Immature natural killer cell (primary cell): ENCODE measurements at places on chromosomes 3 and 15. TPM values are rescaled to one million over a fixed set of nuclear protein-coding genes. Genes with fewer than 3 reads are reported as not detected.

The MINAR1 gene
- polyA plus RNA-seq, result 0.07 TPM

The CD200R1 gene
- 1.7 TPM for polyA plus RNA-seq

The GATA2 gene
- polyA plus RNA-seq, result not detected

The AMIGO3 gene
- polyA plus RNA-seq, result 1.7 TPM

The ACAD9 gene
- 18.9 TPM for polyA plus RNA-seq

The ARPIN gene
- not detected for polyA plus RNA-seq

The SQOR gene
- 73.6 TPM for polyA plus RNA-seq

The LPP gene
- 33.5 TPM for polyA plus RNA-seq

The IFT57 gene
- 22.6 TPM for polyA plus RNA-seq

The DAZL gene
- polyA plus RNA-seq, result not detected

The MYL3 gene
- polyA plus RNA-seq, result not detected

The CRABP1 gene
- polyA plus RNA-seq, result not detected

The CYP1A1 gene
- not detected for polyA plus RNA-seq

The CLRN1 gene
- not detected for polyA plus RNA-seq

The ARID3B gene
- 6.6 TPM for polyA plus RNA-seq

The A4GNT gene
- polyA plus RNA-seq, result not detected

The AMT gene
- polyA plus RNA-seq, result 4.8 TPM

The MYZAP gene
- not detected for polyA plus RNA-seq

The COL6A5 gene
- polyA plus RNA-seq, result not detected

The FOXL2 gene
- not detected for polyA plus RNA-seq

The ARPC4 gene
- polyA plus RNA-seq, result 428 TPM

The CASR gene
- polyA plus RNA-seq, result not detected

The CCNB2 gene
- polyA plus RNA-seq, result 3.1 TPM

The CD86 gene
- 6.2 TPM for polyA plus RNA-seq

The IL16 gene
- 155 TPM for polyA plus RNA-seq

The GRIP2 gene
- polyA plus RNA-seq, result not detected

The HESX1 gene
- not detected for polyA plus RNA-seq

The BTLA gene
- 1.1 TPM for polyA plus RNA-seq

The ZBBX gene
- not detected for polyA plus RNA-seq

The IL20RB gene
- 0.55 TPM for polyA plus RNA-seq

The DZIP3 gene
- 6.8 TPM for polyA plus RNA-seq

The ACTC1 gene
- polyA plus RNA-seq, result not detected

The TTBK2 gene
- polyA plus RNA-seq, result 11.0 TPM

The PFKFB4 gene
- 0.17 TPM for polyA plus RNA-seq

The MESP1 gene
- 1.8 TPM for polyA plus RNA-seq

The HYKK gene
- polyA plus RNA-seq, result not detected

The ACAA1 gene
- 82.8 TPM for polyA plus RNA-seq

The ACVR2B gene
- 0.04 TPM for polyA plus RNA-seq

The KNG1 gene
- not detected for polyA plus RNA-seq

The C3orf70 gene
- not detected for polyA plus RNA-seq

The GOLGA6L7 gene
- not detected for polyA plus RNA-seq

The C3orf85 gene
- polyA plus RNA-seq, result not detected

The GOLGA8J gene
- 0.17 TPM for polyA plus RNA-seq

The GPR27 gene
- polyA plus RNA-seq, result 0.22 TPM

The CCR3 gene
- 0.39 TPM for polyA plus RNA-seq

The TTLL13 gene
- 2.0 TPM for polyA plus RNA-seq

The TEX264 gene
- polyA plus RNA-seq, result 155 TPM

The EPHB3 gene
- polyA plus RNA-seq, result not detected
